ENCODE measurements at places on chromosomes 6 and 20. TPM values are rescaled to one million over a fixed set of nuclear protein-coding genes. Genes with fewer than 3 reads are reported as not detected.

The SIM1 gene
- total RNA-seq = 16.4 TPM

DNA sequence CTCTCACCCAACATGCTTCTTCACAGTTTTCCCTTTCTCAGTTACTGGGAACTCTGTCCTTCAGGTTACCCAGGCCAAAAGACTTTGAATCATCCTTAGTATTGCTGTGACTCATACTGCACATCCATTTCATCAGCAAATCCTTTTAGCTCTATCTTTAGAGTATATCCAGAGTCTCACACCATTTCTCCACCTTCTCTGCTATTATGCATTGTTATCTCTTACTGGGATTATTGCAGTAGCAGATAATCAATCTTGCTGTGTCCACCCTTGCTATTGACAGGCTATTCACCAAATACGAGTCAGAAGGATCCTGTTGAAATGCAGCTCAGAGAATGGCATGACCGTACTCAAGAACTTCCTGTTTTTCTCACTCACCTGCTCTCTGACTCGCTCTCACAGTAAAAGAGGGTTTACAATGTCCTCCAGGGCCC is 57.3 kb downstream of the BCKDHB start:
- DNase-seq = peak; percentile 68

- peak; percentile 41 for DNase-seq
Measured at GRCh38 chr20:45032781-45033180, 66.5 kb downstream of the STK4 start.

The TCP11 gene
- 0.65 TPM for total RNA-seq

The MCHR2 gene
- total RNA-seq = not detected

The GRM1 gene
- total RNA-seq = not detected

DNA sequence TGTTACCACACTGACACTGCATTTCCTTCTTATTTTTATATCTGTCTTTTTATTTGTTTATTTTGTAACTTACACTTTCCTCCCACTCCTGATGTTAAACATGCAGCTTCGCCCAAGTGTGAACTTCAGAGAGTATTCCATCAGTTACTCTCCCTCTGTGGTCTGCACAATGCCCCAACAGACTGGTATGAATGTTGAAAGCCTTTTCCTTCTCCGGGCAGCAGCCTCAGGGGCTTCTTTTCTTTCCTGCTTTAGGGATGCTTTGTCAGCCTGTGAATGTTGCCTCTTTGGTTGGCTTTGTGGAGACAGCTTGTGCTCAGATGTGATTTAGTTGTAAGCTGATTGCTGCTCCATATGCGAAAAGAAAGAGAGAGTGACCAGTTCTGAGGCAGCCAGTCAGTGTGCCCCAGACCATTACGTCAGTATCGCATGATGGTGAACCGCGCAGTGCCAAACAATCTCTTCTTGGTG is 44.0 kb downstream of the SMPDL3A start:
- no peak for DNase-seq

GRCh38 chr20:45138561-45139300 is 14.5 kb upstream of the WFDC12 start:
- no peak for DNase-seq

The LY6G6D gene
- total RNA-seq = not detected

DNA sequence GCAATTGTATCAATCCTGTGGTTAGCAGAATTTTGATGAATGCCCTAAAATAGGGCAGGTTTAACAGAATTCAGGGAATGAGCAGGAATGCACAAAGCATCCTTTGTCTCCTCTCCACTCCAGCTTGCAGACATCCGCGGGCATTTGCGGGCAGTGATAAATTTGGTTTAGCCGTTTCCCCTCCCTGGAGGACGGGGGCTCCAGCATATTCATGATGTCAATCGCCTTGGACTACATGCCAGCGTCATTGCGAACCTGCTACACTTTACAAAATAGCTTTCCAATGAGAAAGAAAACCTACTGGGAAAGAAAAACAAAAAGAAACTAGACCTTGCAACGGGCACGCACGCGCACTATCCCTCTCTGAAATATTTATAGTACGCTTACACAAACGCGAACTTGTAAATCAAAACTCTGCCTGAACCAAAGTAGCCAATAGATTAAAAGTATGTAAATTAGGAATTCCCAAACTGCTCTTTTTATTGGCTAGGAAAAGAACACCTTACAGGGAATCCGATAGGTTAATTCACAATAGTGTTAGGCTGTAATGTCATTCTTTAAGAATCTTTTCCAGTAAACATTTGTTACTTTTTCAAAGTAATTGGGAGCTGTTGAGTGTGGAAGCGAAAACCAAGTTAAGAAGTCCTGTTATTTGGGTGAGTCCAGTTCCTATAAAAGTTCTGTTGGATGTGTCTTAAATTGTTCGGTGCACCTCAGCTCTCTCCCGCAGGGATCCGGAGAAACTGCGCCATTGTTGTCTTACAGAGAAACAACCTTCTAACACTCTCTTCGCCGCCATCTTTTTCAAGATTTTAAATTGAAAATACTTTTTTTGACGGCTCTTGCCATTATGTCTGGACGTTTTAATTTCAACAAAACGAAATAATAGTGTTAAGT is 136.7 kb downstream of the HFE start:
- DNase-seq = peak; percentile 98

DNA sequence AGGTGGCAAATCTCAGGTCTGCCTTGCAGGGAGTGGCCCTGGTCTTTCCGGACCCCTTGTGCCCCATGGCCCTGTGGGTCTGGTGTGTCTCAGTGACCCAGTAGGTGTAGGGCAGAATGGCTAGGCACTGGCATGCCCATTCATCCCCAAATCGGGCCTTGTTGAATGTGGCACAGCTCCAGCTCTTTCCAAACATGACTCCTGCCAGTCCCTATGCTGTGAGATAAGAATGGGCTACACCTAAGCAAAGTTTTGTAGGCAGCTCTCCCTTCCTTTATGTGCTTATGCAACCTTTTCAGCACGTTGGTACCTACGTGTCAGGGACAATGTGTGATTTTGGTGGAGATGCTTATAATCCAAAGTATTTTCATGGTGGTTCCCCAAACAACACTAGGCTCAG is 33.9 kb downstream of the FOXO3 start:
- no peak for DNase-seq

- peak; percentile 31 for DNase-seq
Measured at GRCh38 chr20:46304361-46304760, 3.9 kb downstream of the CDH22 start.

All from HFFc6 (cell line).